ENCODE measurements at places on chromosomes 16 and 17.

- no peak for DNase-seq
Measured at GRCh38 chr16:81775570-81775969, 3.5 kb upstream of the PLCG2 start.

DNA sequence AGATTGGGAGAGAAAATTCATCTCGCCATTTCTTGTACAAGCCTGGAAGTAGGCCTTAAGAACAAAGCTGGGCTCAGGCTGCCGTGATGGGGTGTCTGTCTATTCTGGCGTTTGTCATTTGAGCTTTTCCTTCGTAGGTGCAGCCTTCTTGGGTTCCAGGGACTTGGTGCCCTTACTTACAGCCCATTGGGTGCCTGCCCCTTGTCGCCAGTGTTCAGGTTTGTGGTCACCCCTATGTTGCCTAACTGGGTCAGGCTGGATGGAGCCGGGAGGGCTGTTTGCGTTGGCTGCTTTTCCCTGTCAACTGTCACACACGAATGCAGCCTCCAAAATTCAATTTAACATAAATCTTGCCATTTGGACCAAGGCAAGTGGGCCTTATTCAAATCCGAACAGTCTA lies 23.7 kb upstream of the MED9 start:
- DNase-seq = no peak

DNA sequence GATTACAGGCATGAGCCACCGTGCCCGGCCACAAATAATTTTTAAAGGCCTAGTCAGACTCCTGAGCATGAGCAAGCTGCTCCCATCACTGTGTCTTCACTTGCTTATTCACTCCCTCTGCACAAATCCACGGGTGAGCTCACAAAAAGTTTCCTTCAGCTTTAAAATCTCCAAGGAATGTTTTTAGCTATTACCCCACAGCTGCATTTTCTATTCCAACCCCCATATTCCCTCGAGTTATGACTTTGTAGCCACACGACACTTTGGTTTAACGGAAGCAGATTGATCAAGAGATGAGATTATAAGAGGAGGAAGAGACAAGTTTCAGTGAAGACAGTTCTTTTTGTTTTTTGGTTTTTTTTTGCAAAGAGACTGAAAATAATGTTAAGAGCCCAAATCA lies 49.1 kb upstream of the SLC25A19 start:
- DNase-seq = no peak

- peak; percentile 45 for DNase-seq
Measured at GRCh38 chr17:41496803-41497484, 7.2 kb upstream of the KRT36 start.

All from stimulated activated CD4-positive, alpha-beta T cell treated with anti-CD3 and anti-CD28 coated beads, Interleukin-4, amount 100 ng/mL, for 4 hours (primary cell).